NCI-H2107 (cell line): ENCODE measurements at places on chromosomes 16 and 17.

- DNase-seq: no peak
These were observed at the start of gene XYLT1 for GRCh38 chr16:17470908-17471718. XYLT1 (minus strand) TSS chr16:17470960; CDS start chr16:17470796, 164 bp downstream.

DNA sequence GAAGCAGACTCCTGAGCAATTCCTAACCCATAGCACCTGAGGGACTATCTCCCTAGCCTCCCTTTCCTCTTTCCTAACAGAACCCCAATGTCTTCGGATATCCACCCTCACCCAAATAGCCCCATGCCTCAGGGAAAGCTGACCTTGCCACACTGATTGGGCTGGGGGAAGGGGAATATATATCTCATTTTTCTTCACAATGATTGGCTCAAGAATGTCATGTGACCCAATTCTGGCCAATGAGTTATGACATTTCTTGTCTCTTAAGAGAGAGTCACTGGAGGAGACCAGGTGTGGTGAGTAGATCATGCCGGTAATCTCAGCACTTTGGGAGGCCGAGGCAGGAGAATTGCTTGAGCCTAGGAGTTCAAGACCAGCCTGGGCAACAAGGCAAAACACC, 71.9 kb upstream of the NLK start:
- DNase-seq: no peak

DNA sequence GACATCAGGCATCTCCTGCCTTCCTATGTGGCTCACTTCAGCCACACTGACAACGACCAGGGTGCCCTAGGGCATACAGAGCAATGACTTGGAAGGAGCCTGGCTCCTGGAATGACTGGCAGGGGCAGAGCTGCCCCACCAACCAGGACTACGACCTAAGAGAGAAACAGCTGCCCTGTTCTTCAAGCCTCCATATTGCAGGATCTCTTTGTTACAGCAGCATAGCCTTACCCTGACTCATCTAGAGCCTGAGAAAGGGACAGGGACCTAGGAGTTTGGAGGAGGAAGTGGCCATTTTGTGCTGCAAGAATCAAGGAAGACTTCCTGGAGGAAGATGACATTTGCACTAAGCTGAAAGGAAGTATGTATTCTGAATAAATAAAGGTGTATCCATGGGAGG, 49.6 kb downstream of the GSG1L start:
- DNase-seq: no peak

DNA sequence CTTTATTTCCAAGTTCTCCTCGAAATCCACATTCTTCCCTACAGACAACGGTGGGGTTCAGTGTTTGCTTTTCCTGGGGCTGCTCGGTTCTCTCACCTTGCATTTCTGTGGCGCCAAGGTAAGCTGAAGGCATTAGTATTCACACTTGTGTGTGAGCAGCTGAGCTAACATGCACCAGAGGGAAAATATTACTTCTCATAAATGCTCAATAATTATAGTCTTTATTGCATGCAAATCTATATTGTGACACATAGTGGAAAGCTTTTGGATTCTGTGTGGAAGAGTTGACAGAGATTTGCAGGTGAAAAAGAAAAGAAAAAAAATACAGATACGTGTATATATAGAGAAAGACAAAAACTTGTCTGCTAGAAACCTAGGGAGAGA, 411.8 kb downstream of the MAF start:
- no peak for DNase-seq

GRCh38 chr16:64184156-64184555, 937.7 kb downstream of the CDH11 start:
- no peak for DNase-seq

GRCh38 chr16:67672739-67673662, 6.4 kb downstream of the C16orf86 start:
- no peak for DNase-seq

- no peak for DNase-seq
These were observed 110.3 kb upstream of the CDC42EP4 start for GRCh38 chr17:73422121-73422520.

- no peak for DNase-seq
These were observed 33.4 kb upstream of the TMEM92 start for GRCh38 chr17:50240851-50241250.

GRCh38 chr17:39461926-39462569, 762 bp downstream of the CDK12 start:
- no peak for DNase-seq

DNA sequence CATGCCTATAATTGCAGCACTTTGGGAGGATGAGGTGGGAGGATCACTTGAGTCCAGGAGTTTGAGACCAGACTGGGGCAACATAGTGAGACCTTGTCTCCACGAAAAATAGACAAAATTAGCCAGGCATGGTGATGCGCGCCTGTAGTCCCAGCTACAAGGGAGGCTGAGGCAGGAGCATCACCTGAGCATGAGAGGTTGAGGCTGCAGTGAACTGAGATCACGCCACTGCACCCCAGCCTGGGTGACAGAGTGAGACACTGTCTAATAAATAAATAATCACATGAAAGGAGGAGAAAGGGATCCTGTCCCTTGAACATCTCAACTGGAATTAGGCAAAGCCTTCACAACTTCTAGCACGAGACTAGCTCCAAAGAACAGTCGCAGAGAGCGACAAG, 53.2 kb downstream of the TEKT5 start:
- no peak for DNase-seq

- no peak for DNase-seq
These were observed 5.9 kb downstream of the RNF222 start for GRCh38 chr17:8391711-8392110.

DNA sequence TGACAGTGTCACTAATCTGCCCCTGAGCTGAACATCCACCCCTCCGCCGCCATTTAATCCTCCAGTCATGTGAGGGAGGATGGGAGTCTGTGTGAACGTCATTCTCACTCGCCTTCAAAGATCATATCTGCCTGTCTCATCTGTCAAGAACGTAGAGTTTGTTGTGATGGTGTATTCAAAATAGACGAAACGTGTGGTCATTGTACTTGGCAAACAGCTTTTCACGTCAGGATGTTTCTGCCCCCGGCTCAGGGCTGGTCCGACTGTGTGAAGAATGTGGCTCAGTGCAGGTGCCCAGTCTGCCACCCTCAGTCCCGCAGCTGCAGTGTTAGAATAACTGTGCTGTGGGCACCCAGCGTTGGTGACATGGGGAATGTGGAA, 148.0 kb downstream of the KCNJ12 start:
- no peak for DNase-seq

- DNase-seq: no peak
These were observed 160.4 kb downstream of the ABCC12 start for GRCh38 chr16:47995354-47995753.

DNA sequence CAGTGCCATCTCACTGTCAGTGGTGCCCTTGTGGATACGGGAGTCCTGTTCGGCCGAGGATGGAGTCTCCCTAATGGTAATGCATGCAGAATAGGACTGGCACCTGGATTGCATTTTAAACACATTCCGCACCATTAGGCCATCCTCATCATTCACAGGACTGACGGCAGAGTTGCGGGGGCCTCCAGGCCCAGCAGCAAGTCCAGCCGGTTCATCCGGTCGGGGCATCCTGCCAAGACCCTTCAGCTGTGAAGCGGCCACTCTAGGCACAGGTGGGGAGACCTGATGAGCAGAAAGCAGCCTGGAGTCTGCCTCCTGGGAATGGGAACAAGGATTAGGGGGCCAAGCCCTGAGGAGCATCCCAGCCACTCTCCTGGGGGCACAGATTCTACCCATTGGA, 90.3 kb upstream of the XYLT1 start:
- DNase-seq: no peak

GRCh38 chr17:3886776-3887175, 6.1 kb downstream of the CAMKK1 start:
- DNase-seq: no peak

DNA sequence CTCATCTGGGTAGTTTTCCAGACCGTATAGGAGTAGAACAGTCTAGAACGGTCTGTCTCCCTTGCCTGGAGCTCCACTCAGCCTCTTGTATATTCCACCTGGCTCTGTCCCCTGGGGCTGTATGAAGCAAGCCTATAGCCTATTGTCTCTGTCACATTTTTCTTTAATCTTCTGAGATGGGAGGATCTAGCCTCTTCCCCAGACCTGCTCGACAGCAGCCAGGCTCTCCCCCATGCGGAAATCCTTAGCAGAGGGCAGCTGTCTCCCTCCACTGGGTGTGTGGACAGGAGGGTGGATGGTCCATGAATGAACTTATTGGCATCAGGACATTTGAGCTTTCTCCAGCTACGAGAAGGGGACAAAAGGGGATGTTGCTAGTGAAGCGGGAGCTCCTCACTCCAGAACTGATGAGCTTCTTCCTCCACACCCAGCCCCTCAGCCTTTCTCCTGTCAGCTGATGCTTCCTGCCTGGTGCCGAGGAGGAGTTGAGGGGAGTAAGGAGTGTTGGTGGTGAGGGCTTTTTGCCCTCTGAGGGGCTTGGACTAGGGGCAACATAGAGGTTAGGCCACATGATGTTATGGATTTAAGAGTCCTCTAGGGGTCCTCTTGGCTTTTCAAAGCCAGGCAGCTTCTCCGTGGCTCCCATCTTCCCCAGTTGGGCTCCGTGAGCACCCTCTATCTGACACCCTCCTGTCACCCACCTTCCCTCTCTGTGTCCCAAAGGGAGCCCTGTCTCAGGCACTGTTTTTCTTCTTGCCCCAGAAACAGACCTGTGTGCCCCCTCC, 28.0 kb downstream of the ARHGAP23 start:
- DNase-seq: peak; percentile 23

DNA sequence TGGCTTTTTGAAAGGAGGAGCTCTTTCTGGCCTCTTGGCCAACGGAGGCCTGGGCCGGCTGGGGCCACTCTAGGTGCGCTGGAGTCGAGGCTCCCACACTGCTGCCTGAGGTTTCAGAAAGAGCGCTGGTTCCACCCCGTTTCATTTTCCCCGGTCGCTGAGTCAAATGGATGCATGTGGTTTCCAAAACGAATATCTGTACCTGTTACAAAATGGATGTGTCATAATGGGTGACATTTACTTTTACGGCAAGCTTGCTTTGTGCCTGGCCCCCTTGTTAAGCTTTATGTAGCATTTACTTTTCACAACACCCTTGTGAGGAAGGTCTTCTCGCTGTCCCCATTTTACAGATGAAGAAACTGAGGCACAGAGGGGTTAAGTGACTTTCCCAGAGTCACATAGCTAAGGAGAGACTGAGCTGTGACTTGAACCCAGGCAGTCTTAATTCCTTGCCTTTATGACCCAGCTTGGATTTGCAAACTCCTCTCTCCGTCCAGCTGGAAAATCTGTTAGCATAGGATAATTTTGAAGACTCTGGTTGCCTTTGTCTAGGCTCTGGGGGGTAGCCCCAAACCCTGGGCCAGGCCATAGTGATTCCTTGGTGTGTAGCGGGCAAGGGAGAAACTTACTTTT, 10.6 kb downstream of the KSR1 start:
- DNase-seq: no peak
